ENCODE measurements at places on chromosomes 16 and 17.

DNA sequence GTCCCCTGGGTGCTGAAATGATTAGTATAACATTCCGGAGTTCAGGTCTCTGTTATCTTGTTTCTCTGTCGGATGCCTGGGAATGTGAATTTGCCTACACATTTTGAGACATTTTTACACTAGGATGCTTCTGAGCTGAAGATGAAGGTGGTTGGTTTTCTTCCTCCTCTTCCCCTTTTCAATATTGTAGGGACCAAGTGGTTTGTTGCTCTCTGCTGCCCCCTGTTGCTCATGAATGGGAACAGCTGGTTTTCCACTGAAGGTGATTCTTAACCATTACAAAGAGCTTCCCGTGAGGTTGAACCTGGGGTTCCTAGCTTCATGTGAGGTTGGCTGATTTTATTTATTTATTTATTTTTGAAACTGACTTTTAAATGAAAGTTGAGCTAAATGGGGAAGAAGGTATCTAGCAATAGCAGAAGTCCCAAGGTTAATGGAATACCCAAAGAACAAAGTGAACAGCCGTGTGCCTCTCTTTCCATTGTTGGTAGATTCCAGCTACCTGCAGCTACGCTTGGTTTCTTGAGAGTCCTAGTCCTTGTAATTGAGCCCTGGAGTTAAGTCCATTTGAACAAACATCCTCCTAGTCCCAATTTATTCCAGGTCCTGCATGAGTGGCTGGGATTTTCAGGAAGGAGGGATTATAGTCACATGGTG is 983.9 kb upstream of the EEF2KMT start:
- DNase-seq = peak; percentile 20

DNA sequence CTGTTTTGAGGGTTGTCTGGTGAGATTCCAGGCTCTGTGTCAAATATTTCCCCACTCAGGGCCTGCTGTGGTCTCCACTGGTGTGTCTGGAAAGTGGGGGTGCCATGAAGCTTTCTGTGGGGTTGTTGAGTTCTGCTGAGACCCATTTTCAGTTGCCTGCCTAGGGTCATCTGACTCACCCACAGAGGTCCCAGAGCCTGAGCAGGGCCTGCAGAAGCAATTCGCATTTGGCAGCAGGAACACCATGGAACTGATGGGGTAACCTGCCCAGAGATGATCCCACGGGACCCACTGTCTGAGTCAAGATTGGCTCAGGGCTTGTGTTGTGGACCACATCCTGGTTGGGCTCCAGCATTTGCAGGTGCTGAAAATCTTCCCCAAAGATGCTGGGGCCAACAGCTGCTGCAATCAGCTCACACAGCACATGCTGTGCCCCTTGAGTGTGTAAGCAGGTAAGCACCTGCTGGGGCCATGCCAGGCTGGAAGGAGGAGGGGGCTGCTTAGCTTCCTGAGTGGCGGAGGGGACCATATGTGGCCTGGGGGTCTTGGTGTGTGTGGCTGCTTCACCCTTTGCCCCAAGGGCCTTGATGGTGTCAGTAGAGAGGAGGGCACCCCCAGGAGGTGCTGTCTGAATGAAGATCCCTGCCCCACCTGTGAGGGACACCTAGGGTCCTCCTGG is 1726.1 kb downstream of the TP53TG3F start:
- DNase-seq = no peak

DNA sequence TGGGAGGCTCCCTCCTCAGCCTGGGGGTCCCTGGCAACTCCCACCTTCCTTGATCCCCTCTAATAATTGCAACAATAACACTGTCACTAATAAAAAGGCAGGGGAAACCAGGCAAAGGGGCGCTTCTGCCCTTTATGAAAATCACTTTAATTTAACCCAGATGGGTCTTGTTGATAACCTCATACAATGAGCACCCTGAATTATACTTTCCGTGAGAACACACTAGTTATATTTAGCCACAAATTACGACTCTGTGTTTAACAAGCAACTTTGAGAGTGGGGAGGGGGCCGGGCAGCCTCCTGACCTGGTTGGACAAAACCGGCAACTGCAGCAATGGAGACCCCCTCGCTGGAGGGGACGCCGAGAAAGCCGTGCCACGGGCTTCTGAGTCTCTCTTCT is 5.7 kb upstream of the BAHCC1 start:
- DNase-seq = no peak

DNA sequence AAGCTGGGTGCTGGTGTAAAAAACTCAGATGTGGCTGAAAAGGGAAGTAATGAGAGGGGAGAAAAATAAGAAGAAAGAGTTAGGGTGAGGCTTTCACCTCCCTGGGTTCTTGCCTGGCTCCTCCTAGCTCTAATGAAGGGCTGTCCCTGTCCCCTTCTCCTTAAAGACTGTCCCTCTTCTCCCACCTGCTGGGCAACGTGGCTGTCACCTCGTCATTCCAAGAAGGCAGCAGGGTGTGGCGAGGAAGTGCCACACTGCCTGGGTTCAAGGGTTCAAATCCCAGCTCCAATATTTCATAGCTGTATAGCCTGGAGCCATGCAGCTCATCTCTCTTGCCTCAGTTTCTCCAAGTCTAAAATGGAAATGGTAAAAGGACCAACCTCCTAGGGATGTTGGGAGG is 122.5 kb upstream of the CACNG5 start:
- no peak for DNase-seq

GRCh38 chr17:8126491-8127066 is 2.7 kb upstream of the HES7 start:
- DNase-seq = no peak

- DNase-seq = no peak
Observed at GRCh38 chr16:49809062-49809461, 46.9 kb downstream of the ZNF423 start.

- DNase-seq = no peak
Observed at GRCh38 chr17:71251276-71251675, 869.5 kb upstream of the SOX9 start.

DNA sequence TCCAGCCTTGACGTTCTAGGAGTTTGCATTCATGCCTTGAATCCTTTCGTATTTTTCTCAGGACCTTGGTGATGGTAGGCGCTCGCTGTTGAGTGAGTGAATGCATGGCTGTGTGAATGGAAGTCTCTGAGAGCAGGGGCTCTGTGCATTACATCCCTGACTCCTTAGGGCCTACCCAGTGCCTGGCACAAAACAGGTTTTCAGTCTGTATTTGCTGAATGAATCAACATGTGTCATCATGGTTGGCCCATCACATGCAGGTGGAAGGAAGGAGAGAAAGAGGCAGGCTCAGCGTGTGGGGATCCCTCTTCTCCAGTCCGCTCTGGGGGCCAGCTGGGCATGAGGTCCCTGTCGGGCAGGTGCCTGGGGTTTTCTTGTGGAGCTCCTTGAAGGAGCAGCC is 8.7 kb downstream of the RAP1GAP2 start:
- DNase-seq = no peak

- DNase-seq = no peak
Observed at GRCh38 chr17:69949973-69950695, 124.9 kb upstream of the KCNJ16 start.

- DNase-seq = no peak
Observed at GRCh38 chr17:78378225-78379130, at the start of gene PGS1. Gene PGS1 (plus strand): TSS chr17:78378649. CDS start chr17:78378666, 17 bp downstream.

- peak; percentile 38 for DNase-seq
Observed at GRCh38 chr16:12091569-12092543, 115.3 kb downstream of the SNX29 start.

DNA sequence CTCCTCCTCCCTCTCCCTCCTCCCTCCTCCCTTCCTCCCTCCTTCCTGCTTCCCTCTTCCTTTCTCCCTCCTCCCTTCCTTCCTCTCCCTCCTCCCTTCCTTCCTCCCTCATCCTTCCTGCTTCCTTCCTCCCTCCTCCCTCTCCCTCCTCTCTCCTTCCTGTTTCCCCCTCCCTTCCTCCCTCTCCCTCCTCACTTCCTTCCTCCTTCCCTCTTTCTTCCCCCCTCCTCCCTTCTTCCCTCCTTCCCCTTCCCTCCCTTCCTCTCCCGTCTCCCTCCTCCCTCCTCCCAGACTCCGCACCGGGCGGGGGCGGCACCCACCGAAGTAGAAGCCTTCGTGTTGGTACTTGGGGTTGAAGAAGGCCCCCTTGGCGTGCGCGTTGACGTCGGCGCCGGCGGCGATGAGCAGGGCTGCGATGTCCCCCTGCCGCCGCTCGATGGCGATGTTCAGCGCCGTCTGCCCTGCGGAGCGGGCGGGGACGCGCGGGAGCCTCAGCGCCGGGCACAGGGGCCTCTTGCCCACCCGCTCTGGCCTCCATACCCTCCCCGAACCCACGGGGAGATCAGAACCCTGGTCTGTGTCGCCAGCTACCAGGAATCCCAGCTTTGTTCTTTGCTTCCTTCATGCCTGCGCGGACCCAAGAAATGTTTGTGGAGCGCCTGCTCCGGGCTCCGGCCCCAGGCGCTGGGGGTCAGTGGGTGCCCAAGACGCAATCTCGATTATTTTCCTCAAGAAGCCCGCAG is 22.2 kb downstream of the TRPV3 start:
- no peak for DNase-seq

- no peak for DNase-seq
Observed at GRCh38 chr16:19909750-19910322, 25.2 kb upstream of the GPRC5B start.

GRCh38 chr16:87178977-87179376 is 138.2 kb downstream of the C16orf95 start:
- DNase-seq = no peak

GRCh38 chr16:74633686-74634085 is 26.8 kb upstream of the GLG1 start:
- no peak for DNase-seq

GRCh38 chr17:8806926-8807550 is 7.9 kb upstream of the MFSD6L start:
- DNase-seq = no peak

DNA sequence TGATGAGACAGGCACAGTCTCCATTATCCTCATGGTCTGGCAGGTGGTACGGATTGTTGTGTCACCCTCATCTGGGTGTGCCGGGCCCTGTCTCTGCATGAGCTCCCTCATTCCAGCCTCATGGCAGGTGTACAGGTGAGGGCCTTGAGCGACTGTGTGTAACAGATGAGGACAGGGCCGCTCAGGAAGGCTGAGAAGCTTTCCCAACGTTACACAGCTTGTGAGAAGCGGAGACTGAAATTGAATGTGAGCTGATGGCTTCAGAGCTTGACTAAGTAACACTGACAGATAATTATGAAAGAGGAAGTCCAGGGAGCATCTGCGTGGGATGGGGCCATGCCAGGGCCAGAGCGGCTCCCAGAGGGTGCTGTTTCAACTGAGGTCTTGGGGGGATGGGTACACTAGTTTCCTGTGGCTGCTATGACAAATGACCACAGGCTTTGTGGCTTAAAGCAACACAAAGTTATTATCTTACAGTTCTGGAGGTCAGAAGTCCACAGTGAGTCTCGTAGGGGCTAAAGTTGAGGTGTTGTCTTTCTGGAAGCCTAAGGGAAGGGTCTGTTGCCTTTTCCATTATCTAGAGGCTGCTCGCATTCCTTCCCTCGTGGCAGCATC is 36.7 kb downstream of the CMIP start:
- peak; percentile 94 for DNase-seq

GRCh38 chr16:89695875-89696669 is 5.4 kb downstream of the SPATA2L start:
- DNase-seq = no peak

GRCh38 chr16:85990861-85991301 is 91.9 kb downstream of the IRF8 start:
- DNase-seq = no peak

DNA sequence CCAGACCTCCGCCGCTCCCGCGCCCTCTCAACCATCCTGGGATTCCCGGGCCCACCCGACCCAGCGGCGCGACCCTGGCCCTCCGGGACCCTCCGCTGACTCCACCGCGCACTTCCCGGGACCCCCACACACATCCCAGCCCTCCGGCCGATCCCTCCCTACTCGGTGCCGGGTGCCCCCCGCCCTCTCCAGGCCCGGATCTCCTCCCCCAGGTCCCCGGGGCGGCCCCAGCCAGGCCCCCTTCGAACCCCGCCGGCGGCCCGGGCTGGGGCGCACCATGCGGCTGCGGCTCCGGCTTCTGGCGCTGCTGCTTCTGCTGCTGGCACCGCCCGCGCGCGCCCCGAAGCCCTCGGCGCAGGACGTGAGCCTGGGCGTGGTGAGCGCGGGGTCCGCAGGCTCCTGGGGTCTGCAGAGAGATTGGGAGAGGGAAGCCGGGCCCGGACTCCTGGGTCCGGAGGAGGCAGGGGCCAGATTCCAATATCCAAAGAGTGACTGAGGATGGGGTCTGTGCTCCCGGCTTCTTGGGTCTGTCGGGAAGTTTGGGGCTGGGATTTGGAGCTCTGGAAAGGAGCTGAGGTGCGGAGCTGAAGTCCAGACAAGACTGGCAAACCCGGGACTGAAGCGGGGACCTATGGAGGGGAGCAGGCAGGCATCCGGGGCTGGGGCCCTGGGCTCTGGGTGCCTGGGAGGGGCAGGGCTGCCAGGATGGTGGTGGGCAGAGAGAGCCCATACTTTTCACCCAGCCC is 453 bp downstream of the MMP25 start:
- DNase-seq = no peak

- DNase-seq = no peak
Observed at GRCh38 chr17:8563024-8563776, 67.3 kb downstream of the MYH10 start.

DNA sequence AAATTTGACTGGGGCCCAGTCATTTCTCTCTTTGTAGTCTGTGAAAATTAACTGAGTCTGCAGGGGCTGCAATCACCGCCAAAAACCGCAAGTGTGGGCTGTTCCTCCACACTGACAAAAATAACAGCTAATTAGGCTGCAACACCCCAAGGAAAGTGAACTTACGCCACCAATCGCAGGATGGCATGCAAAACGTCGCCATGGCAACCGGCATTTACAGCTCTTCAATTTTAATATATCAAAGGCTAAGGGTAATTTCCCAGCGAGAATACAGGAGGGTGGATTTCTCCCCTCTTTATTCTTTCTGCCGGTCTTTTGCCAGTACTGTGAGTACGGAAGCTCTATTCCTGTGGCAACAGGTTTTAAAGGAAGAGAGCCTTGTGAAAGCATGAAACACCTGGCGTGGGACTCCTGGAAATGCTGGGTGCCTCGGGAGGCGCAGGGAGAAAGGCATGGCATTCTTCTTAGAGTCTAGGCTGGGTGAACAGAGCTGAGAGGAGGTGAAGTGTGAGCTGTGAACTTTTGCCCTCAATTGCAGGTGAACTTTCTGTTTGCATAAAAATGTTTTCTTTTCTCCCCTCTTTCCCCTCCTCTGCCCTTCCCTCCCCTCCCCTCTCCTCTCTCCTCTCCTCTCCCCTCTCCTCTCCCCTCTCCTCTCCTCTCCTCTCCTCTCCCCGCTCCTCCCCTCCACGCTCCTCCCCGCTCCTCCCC is 399.7 kb downstream of the XYLT1 start:
- DNase-seq = no peak

- no peak for DNase-seq
Observed at GRCh38 chr17:48016112-48016511, 21.5 kb downstream of the COPZ2 start.

Measured in HepG2 (cell line).